ENCODE measurements at places on chromosomes 1 and 21. TPM values are rescaled to one million over a fixed set of nuclear protein-coding genes. Genes with fewer than 3 reads are reported as not detected.

The CYP2J2 gene
- 3.1 TPM for total RNA-seq

The GSTM2 gene
- 46.7 TPM for total RNA-seq

GRCh38 chr1:206447792-206448191, 22.5 kb upstream of the IKBKE start:
- no peak for DNase-seq

The PKP1 gene
- total RNA-seq: 21.9 TPM

The DNAJC6 gene
- total RNA-seq: 4.1 TPM

DNA sequence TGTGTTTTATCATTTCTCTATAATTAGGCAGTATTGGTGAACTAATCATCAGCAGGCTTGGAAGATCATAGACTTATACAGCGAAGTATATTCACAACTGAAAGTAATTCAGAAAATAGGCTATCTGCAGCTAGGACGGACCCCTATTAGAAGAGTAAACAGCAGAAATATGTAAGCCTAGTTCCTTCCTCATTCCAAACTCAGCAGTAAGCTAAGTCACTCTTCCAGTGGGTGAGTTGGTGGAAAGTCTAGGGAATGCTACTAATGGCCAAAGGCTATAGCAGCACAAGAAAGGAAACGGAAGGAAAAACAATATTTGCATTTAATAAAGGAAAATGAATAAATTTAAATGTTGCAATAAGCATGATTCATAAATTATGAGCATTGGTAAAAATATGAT, 918.1 kb upstream of the TMPRSS15 start:
- DNase-seq: no peak

The DTL gene
- 3.6 TPM for total RNA-seq

GRCh38 chr1:116569776-116570357, 959 bp downstream of the CD58 start:
- DNase-seq: no peak

- DNase-seq: no peak
Measured at GRCh38 chr1:923991-924655, 400 bp downstream of the SAMD11 start.

The TNFRSF18 gene
- not detected for total RNA-seq

GRCh38 chr1:205692423-205692822, 12.1 kb upstream of the SLC45A3 start:
- DNase-seq: no peak

The WNT4 gene
- total RNA-seq: 14.0 TPM

The CD5L gene
- not detected for total RNA-seq

GRCh38 chr1:115650961-115651360, 9.2 kb downstream of the VANGL1 start:
- DNase-seq: no peak

The HLX gene
- 3.6 TPM for total RNA-seq

DNA sequence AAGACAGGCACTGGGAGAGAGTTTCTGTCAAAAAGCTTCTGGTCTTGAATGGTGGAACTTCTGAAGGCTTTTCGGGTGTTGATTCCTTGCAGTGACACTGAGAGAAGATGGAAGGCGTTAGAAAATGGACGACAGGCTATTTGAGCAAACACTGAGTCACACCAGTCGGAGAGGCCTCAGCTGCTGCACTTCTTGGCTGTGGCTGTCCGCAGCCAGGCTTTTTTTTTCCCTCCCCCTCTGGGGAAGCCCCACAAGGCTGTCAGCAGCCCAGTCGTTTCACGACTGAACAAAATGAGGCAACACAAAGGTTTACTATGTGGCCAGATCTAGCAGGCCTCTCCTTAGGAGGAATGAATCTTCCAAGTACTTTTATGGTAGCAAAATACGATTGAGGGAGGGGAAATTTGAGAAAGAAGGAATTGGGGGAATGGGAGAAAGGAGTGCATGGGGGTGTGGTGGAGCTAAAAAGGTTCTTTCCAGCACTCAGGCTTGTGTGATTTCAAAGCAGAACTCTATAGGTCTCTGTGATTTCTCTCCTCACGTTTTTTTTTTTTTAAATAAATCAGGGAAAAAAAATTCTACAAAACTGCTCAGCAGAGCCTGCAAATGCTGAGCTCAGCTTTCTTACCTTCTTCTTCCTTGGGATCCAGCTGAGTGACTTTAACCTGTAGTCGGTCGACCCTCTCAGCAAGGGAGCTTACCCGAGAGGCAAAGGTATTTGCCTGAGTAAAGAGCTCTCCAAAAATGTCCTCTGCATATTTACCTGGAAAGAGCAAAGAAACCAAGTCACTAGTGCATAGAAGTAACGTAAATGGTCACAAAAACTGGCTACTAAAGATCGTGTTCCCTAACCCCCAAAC, 26.1 kb downstream of the GPR3 start:
- DNase-seq: peak; percentile 85

- no peak for DNase-seq
Measured at GRCh38 chr1:205054013-205054412, 11.0 kb downstream of the CNTN2 start.

DNA sequence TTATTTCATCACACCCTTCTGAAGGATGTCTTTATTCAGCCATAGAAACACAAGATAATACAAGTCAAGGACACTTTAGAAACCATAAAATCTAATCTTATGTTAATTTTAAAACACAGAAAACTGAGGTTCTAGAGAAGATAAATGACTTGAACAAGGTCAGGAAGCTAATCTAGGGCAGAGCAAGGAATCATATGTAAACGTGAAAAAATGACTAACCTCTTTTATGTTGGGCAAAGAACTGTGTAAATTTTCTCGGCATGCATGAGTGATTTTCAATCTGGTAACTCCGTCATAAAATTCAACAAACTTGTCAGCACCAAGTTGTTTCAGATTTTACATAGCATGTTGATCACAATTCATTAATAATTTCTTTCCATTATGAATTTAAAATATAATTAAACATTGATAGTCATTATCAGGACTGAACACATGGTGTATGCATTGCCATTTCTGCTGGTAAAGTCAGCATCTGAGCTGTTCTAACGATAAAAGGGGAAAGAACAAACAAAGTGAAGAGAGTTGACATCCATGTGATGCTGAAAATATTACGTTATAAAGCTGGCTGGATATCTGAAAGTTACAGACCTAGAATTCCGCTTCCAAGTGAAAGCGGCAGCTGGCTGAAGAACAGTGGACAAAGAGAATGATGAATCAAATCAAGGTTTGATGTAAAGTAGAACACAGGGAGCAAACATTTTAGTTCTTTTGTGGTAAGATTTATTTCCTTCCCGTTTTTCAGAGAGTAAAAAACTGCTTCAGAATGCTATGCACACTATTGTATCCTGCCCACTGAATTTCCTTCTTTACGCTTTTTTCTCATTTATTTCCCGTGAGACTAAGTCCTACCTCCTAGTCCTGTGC, 1037.4 kb upstream of the TMPRSS15 start:
- no peak for DNase-seq

- peak; percentile 37 for DNase-seq
Measured at GRCh38 chr1:4165686-4166300, 265.7 kb upstream of the C1orf174 start.

GRCh38 chr21:36511484-36512220, 31.7 kb upstream of the CLDN14 start:
- DNase-seq: no peak

GRCh38 chr1:14910984-14911721, 242.4 kb upstream of the TMEM51 start:
- DNase-seq: no peak

The MEGF6 gene
- total RNA-seq: 45.3 TPM

DNA sequence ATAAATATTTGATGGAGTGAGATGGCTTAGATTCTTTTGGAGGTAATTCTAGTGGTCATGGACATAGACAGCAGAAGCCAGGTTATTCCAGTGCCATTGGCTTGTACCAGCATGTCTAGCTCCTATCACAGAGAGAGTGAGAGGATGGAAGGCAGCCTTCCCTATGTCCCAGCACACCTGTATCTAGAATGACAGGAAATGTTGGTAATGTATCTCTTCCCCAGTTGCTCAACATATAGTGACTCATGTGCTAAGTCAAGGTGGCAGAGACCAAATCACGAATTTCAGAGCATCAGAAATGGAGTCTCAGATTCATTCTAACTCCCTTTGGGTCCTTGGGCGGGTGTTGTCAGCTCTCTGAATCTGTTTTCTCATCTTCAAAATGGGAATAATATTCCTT, 28.4 kb downstream of the METTL13 start:
- DNase-seq: no peak

The CFHR1 gene
- total RNA-seq: 5.5 TPM

The SH2D1B gene
- total RNA-seq: not detected

The GUCA2A gene
- not detected for total RNA-seq

- DNase-seq: no peak
Measured at GRCh38 chr1:98030976-98031375, 110.1 kb upstream of the DPYD start.
